ENCODE measurements at places on chromosomes 3 and 15.

DNA sequence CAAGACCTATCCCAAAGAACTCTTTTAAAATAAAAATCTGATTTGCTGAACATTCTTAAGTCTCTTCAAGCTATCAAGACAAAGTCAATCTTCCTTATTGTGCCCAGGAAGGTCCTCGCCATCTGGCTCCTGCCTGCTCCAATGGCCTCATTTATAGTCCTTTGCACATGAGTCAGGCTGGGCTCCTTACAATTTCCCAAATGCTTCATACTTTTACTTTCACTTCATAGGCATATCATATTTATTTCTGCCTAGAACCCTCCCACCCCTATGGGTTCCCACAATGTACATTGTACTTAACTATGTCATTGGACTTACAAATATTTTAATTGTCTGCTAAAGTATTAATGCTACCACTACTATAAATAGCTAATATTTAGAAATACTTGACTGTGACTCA, 9.1 kb downstream of the THRB start:
- no peak for DNase-seq

DNA sequence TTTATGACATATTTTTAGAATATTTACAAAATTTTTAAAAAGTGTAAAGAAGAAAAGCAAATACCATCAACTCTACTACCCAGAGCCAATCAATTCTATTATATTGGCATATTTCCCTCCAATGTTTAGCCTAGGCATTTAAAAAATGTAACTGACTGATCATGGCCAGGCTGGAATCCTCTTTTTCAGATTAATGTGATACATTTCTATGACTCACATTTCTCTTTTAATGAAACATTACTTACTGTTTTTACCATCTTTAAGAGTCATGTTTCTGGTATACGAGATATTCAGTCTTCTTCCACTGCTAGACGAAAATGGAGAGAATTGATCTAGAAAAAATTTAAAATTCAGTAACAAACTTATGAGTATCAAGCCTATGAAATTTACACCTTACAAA, 53.4 kb upstream of the DCUN1D1 start:
- no peak for DNase-seq

DNA sequence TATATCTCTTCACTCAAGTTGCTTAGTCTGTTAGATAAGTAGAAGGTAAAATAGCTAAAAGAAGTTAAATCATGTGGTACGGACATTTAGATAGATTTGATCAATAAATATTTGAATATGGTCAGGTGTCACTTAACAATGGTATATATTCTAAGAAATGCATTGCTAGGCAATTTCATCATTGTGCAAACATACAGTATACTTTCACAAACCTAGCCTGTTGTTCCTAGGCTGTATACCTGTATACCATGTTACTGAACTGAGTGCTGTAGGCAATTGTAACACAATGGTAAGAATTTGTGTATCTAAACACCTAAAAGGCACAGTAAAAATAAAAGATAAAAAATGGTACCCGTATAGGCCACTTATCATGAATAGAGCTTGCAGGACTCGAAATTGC, 112.8 kb upstream of the CGNL1 start:
- no peak for DNase-seq

DNA sequence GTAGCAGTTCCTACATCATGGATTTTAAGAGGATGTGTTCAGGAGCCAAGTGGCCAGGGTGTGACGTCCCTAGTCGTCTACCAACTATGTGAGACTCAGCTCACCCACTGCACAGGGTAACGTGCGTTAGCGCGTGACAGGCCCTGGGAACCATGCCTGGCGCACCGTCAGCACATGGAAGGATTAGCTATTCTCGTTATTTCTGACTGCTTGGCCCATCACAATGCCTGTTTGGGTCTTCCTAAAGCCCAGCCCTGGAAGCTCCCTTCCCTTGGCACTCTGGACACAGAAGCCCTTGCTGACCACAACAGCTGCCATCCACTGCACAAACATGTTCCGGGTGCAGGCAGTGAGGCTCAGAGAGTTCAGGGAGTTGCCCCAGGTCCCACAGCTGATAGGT, 91.0 kb upstream of the RPL32 start:
- no peak for DNase-seq

DNA sequence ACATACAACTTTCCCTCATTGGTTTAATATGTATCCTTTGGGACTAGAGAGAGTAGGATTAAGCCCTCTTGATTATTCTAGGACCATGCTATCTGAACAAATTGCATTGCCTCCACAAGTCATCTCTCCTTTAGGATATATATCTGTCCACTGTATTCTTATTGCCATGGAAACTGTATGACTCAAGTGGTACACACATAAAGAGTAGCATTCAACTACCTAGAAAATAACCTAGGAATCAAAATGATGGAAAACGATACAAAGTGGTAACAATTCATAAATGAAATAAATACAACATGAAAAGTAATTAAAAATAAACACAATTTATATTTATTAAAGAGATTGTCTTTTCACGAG, 212.1 kb upstream of the P2RY1 start:
- no peak for DNase-seq

DNA sequence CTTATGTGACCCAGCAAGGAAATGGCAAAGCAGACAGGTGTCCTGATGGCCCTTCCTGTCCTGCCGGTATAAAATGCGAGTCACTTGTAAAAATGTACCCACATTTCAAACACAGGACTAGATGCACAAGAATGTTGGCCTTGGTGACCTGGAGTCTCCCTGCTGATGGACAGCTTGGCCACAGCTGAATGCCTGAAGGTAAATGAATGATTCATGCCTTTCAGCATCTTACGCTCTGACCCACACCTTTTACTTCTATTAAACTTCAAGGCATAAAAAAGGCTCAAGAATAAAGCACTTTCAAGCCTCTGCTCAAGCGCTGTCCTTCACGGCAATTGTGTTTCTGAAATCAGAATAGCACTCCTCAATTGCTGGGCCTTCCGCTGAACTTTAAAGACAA, 228.0 kb upstream of the SLCO3A1 start:
- DNase-seq = no peak

DNA sequence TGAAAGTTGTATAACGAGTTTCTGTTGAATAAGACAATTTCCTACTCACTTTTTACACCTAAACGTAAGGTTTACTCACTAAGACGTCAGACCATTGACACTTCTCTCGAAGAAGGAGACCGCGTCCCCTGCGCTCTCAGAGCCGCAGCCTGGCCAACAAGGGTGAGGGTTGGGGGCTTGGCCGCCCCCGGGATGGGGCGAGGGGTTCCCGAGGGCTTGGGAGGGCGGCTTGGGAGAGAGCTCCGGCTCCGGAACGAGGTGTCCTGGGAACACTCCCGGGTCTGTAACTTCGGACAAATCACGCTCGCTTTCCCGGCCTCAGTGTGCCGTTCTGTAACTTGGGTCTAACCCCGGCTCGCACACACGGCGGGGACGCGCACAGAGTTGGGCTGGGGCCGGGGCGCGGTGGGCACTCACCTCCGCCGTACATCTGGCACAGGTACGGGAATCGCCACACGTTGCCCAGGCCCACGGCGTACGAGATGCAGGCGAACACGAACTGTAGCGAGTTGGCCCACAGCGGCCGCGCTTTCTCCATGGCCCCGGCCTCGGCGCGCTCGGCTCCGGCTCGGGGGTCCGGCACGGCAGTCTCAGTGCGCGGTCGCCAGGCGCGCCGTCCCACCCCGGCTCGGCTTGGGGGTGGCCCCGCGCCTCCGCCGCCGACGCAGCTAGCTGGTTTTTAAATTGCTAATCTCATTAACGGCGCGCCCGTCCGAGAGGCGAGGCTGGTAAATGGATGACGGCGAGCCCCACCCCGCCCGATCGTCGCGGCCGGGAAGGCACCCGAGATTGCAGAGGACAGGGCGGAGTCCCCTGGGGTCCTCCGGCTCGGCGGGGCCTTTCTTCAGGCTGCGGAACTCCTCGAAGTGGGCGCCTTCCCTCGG, at the start of gene SLC6A20:
Gene SLC6A20, minus strand, starts transcription at position 655 of the 884 bp plus-strand sequence. Its CDS starts 117 bp downstream, at position 538.
- no peak for DNase-seq

- peak; percentile 77 for DNase-seq
These were observed 98.9 kb upstream of the TBC1D5 start for GRCh38 chr3:17841190-17841828.

- no peak for DNase-seq
These were observed 210.4 kb upstream of the ARRDC4 start for GRCh38 chr15:97750060-97750459.

Measured in ovary (tissue), 10 donors.